ENCODE measurements at places on chromosomes 3 and 15.

- no peak for DNase-seq
Observed at GRCh38 chr15:90159213-90159612, 41.9 kb upstream of the SEMA4B start.

DNA sequence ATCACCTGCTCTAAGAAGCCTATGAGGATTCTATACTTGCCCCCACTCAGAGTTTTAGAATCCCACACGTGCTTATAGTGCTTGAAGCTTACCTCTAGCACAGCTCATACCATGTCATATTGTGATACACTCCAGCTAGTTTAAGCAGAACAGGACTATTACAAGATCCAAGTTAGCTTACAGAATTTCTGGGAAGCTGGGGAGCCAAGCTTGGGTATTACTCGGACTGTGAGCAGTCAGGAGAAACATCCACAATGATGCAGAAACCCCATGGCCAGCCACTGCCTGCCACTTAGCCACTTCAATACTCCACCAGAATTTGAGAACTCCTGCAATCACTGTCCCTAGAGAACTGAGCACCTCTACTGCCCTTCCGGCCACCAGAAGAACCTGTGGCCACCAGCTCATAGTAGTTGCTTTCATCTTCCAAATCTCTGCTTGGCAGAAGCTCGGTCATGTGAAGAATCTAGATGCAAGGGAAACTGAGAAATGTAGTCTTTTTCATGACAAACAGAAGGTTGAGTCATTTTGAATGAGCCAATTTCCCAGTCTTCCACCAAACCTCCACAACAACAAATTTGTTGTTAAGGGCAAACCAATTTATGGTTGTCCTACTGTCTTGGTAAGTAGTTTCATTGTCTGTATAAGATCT, 27.7 kb upstream of the SSR3 start:
- DNase-seq: no peak

GRCh38 chr3:31906182-31906581, 74.9 kb downstream of the OSBPL10 start:
- DNase-seq: no peak

- no peak for DNase-seq
Observed at GRCh38 chr3:120682095-120682681, at the start of gene HGD. HGD (minus strand) TSS chr3:120682239; CDS start chr3:120682111, 128 bp downstream.

- no peak for DNase-seq
Observed at GRCh38 chr15:56831467-56832005, 86.9 kb upstream of the TCF12 start.

DNA sequence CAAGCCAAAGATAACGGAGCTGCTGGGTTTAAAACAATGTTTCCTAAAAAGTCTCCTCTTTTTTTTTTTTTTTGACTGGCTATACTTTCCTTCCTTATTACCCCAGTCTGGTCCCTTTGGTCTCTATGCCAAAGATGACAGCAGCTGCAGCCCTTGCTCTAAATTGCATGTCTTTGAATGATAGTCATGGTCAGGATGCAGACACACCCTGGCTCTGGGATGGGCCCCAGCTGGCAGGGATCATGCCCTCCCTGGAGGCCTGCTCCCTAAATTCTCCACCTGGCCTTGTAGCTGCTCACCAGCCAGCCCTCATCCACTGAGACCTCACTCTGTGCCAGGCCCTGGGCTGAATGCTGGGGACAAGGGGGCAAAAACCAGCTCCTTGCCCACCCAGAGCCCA, 95.8 kb downstream of the MESD start:
- no peak for DNase-seq

- no peak for DNase-seq
Observed at GRCh38 chr3:159711560-159712333, 276.9 kb upstream of the IL12A start.

DNA sequence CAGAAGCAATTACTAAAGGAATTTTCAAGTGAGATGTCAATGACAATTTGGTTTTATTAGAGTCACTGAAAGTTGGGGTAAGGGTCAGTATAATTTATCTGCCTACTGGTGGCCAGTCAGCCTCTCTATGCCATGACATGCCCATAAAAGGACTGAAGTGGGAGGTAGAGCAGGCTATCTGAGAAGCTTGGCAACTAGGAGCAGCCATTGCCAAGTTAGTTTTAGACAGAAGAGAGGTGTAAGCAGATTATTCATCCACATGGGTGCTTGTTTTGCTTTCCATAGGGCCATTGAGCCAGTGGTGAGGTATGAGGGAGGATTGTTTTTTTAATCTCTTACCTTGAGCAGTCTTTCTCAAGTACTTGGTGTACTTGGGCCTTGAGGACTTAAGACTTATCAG, 8.1 kb upstream of the RBP1 start:
- DNase-seq: no peak

DNA sequence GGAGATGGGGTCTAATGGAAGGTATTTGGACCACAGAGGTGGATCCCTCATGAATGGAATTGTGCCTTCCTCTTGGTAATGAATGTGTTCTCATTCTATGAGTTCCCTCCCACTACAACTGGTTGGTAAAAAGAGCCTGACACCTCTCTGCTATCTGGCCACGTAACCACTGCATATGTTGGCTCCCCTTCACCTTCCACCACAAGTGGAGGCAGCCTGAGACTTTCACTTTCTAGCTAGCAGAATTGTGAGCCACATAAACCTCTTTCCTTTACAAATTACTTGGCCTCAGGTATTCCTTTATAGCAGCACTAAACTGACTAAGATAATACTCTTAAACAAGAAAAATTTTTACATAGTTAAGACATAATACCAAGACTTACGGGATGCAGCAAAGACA, 155.3 kb downstream of the NR1I2 start:
- no peak for DNase-seq

DNA sequence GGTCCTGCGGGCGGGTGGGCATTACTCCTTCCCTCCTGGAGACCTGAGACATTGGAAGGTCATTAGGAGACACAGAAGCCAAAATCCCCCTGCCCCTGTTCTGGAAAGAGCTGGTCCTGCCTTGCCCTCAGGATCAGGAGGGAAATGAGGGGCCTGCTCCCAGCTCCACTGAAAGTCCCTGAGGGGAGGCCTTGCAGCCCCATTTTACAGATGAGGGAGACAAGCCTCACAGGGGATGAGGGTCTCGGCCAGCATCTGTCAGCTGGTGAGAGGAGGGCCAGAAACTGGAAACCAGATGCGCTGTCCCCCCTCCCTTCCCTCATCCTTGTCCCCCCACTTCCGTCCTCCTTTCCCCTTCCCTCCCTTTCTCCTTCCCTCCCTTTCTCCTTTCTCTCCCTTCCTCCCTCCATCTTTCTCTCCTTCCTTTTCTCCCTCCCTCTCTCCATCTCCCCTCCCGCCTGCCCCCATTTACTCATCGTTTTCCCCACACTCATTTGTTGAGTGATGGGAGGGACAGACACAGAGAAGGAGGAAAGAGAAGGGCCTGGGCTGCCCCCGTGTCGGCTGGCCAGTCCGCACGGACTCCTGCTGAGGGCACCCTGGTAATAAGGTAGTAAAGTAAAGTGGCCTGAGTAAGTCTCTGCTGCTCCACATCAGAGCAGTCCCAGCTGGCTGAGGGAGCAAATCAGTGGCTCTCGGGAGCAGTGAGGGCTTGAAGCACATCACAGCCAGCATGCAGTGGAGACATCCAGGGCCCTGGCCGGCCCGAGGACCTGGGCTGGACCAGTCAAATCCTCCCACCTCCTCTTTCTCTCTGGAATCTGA, 112.4 kb upstream of the ALDH1A3 start:
- DNase-seq: no peak

GRCh38 chr3:156888576-156888975, 62.4 kb downstream of the LEKR1 start:
- DNase-seq: no peak

- no peak for DNase-seq
Observed at GRCh38 chr3:43503067-43503728, 118.6 kb downstream of the ANO10 start.

DNA sequence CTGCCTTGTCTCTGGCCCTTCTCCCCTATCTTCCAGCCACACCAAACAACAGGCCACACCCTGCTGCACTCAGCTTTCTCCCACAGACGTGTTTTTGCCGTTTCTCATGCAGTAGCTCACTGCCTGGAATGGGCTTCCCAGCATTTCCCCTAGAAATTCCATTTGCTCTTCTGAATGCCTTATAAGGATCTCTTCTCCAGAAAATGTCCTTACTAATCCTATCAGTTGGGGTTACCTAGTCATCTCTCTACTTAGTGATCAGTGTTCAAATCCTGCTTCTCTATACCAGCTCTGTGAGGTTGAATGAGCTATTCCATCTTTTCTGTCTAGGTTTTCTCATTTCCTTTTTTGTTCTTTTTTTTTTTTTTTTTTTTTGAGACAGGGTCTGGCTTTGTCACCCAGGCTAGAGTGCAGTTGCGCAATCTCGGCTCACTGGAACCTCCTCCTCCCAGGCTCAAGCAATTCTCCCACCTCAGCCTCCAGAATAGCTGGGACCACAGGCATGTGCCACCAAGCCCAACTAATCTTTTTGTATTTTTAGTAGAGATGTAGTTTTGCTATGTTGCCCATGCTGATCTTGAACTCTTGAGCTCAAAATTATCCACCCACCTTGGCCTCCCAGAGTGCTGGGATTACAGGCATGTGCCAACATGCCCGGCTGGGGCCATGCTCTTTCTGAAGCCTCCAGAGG, 98.2 kb upstream of the CHD2 start:
- no peak for DNase-seq

DNA sequence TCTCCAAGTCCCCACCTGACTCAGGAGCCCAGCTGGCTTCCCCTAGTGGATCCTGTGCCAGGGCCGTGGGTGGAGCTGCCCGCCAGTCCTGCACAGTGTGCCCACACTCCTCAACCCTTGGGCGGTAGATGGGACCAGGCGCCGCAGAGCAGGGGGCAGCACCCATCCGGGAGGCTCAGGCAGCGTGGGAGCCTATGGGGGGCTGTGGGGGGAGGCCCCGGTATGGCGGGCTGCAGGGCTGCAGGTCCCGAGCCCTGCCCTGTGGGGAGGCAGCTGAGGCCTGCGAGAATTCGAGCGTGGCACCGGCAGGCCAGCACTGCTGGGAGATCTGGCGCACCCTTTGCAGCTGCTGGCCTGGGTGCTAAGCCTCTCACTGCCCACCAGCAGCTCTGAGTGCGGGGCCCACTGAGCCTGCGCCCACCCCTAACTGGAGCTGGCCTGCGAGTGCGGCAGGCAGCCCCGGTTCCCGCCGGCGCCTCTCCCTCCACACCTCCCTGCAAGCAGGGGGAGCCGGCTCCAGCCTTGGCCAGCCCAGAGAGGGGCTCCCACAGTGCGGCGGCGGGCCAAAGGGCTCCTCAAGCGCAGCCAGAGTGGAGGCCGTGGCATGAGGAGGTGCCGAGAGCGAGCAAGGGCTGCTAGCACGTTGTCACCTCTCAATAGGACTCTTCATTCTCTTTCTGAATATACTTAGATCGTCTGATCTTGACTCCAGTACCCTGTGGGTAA, 64.0 kb downstream of the TMEM212 start:
- no peak for DNase-seq

DNA sequence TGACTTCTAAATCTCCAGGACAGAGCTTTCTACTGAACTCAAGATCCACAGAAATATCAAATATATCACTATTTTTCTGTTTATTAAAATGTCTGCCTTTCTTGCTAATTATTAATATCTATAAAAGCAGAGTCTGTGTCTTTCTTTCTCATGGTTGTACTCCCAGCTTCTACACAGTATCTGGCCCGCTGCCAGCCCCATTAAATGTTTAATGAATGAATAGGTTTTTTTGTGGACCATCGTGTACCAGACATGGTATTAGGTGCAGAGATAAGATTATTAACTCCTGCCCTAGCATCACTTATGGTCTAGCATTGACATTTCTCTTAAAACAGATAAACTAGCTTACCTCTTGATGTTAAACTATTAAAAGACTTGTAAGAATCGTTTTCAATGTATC, 111.4 kb upstream of the RBMS3 start:
- DNase-seq: no peak

DNA sequence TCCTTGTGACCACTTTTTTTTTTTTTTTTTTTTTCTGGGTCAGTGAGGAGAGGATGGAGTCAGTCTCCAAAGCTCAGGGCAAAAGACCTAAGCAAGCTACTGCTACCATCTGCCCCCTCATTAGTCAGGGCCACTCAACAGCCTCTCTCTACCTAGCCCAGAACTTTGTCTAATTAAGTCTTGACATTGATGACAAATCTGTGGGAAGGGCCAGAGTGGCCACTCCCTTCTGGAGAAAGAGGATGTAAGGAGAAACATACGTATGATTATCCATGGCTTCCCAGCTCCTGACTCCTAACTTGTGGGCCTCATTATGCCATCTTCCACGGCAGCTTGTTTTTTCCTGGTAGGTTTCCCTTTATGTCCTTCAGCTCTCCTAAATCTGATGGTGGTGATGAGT, 37.9 kb downstream of the NR1I2 start:
- DNase-seq: no peak

GRCh38 chr3:58722561-58722960, 56.0 kb upstream of the FAM3D start:
- no peak for DNase-seq

- no peak for DNase-seq
Observed at GRCh38 chr15:39461536-39462130, 119.2 kb upstream of the THBS1 start.

GRCh38 chr15:40958146-40958545, 4.9 kb downstream of the CHAC1 start:
- no peak for DNase-seq
